MV-4-11 (cell line): ENCODE measurements at places on chromosomes 5 and 9.

DNA sequence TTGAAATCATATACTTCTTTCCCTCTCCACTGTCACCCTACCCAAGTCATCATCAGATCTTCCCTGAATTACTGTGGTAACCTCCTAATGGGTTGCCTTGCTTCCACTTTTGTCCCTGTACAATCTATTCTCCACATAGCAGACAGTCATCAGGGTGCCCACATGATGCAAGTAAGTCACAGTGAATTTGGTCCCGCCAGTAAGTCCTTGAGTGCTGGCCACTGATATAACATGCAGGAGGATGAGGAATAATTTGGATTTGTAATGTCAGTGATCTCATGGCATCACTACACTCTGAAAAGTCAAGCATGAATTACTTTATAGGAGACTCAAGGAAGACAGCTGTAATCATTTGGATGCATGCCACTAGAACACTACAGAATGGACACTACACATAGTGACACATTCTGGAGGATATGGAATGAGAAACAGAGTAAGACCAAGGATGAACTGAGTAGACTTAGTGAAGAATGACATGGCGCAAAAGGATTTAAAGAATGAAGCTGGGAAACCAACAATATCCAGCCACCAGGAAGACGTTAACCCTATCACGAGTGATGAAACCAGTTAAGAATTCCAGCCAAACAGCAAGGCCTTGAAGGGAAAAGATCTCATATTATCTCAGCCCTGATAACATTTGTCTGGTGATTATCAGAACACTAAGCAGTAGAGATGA, 28.6 kb downstream of the MARCHF3 start:
- DNase-seq: no peak

DNA sequence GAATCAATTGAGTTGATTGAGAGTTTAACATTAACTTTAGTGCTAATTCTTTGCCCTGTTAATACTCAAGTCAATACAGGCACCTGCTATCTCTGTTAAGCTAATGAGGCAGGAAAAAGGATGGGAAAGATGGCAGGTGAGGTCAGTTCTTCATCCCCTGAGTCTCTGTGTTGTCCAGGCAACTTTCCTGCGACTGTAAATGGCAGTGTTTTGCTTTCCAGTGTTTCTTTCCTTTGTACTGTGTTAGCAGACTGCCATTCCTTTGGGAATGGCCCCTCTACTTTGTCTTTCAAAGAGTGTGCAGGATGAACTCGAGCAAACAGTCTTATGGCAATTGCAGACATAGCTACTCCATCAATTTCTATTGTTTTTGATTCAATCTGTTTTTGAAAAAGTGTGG, 202.2 kb upstream of the VLDLR start:
- DNase-seq: no peak

DNA sequence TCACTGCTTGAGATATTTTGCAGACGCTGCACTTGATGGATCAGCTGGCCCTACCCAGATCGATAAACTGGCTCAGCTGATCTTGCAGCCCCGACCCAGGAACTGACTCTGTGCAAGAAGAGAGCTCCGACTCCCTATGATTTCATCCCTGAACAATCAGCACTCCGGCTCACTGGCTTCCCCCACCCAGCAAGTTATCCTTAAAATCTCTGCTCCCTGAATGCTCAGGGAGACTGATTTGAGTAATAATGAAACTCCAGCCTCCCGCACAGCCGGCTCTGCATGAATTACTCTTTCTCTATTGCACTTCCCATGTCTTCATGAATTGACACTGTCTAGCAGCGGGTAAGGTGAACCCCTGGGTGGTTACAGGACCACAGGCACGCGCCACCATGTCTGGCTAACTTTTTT, 16.9 kb upstream of the NANS start:
- DNase-seq: no peak

GRCh38 chr9:37555786-37556185, 20.4 kb downstream of the FBXO10 start:
- no peak for DNase-seq

- no peak for DNase-seq
Measured at GRCh38 chr5:6080930-6081726, 297.2 kb downstream of the MED10 start.

DNA sequence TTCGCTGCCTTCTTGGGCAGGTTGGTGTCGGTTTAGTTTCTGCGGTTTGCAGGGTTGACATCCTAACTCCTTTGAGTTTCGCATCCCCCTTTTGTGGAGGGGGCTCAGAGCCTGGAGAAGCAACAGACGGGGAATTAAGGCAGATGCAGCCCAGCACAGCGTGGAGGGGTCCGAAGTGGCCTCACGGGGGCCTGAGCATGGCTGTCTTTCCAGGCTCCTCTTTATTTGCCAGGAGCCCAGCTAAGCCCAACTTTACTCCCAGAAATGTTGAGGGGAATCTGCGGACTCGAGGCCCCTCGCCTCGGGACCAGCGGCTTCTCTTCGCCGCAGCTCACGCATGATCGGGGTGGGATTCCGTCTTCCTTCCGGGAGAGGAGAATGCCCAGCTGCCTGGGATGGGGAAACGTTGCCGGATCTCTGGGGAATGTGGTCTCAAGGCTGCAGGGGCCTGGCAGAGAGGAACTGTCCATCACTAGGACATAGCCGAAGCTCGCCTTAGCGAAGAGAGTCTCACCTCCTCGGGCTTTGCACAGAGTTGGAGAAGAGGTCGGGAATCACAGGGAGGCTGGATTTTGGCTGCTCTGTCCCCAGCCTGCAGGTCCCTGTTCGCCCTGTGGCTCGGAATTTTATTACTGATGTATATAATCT, 1.3 kb downstream of the RAI14 start:
- DNase-seq: no peak

DNA sequence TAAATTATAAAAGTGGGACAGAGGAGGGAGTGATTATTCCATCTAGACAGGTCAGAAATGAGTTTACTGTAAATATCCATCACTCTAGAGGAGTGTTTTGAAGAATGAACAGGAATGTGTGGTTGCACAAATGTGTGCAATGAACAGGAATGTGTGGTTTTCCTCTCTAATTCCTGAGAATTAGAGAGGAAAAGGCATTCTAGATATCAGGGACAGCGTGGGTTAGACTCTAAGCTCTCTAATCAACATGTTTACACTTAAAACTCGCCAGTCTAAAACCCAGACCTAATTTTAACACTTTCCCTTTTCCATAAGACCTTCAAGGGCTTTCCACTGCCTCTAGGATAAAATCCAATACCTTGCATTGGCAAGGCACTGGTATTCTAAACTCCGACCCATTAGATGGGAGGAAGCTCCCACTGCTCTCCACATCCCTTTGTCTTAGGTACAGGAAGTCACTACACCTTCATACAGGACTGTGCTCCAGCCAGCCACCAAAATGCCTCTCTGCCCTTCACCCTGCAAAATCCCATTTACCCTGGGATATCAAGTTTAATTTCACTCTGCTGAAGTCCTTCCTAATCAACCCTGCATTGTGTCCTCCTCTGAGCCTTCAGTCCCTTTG, 67.9 kb downstream of the NFIB start:
- DNase-seq: no peak

GRCh38 chr5:156181656-156182055, 145.3 kb upstream of the SGCD start:
- DNase-seq: no peak

GRCh38 chr5:82551192-82551591, 273.0 kb upstream of the RPS23 start:
- DNase-seq: no peak

- DNase-seq: no peak
Measured at GRCh38 chr5:67211926-67212325, 15.3 kb upstream of the CD180 start.

DNA sequence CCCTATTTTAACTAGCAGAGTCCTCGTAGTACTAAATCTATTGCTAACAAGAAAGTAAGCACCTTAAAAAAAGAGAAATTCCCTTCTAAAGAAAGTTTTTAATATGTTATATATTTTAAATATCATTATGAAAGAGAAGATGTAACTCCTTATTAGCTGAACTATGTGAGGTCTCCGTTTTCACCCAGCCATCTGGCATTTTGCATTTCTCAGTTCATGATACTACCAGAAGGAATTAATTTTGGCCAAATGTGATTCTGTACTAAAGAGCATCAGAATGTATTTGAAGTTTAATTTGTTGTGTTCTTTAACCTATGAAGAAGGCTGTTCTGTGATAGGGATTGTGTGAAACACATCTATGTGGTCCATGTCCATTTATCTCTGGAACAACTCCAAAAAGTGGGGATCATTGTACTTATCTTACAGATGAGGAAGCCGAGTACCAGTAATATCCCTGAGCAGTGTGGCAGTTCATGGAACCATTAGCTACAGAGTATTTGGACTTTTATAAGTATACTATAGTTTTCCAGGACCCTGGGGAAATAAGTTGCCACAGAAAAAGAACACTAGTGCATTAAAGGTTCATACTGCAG, 29.8 kb downstream of the TNFAIP8 start:
- no peak for DNase-seq

DNA sequence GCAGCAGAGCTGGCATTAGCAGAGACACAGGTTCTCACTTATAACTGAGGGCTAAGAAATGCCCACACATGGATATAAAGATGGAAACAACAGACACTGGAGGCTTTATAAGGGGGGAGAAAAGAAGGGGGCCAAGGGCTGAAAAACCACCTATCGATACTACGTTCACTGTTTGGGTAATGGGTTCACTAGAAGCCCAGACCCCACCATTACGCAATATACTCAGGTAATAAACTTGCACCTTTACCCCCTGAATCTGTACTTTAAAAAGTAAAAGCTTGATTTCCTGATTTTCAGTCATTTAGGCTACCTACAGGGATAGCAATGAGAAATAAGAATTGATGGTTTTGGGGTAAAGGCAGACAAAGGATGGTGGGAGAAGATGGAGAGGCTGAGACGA, 1.9 kb upstream of the MINAR2 start:
- no peak for DNase-seq

DNA sequence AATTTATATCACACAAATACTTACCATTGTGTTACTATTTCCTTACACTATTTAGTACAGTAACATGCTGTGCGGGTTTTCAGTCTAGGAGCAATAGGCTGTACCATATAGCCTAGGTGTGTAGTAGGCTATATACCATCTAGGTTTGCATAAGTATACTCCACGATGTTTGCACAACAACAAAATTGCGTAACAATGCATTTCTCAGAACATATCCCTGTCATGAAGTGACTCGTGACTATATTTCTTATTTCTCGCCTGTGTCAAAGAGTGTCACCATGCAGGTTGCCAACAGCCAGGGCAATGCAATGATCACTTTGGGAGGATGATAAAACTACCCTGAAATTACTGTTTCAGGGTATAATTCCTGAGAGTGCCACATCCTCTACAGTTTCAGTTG, 65.6 kb upstream of the CD180 start:
- DNase-seq: no peak

DNA sequence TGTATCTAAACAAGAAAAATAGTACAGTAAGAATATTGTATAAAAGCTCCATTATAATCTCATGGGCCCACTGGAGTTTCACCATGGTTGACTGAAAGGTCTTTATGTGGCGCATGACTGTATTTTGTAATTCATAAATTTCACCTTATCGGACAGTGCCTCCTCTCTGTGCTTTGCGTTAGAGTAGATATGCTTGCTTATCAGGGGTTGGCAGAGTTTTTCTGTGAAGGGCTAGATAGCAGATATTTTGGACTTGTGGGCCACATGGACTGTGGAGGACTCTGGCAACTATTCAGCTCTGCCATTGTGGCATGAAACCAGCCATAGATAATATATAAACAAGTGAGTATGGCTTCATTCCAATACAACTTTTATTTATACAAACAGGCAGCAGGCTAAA, 23.2 kb downstream of the GAPVD1 start:
- DNase-seq: no peak

GRCh38 chr9:81584099-81584498, 105.2 kb downstream of the TLE1 start:
- DNase-seq: no peak

- DNase-seq: no peak
Measured at GRCh38 chr5:175749591-175749990, 91.7 kb downstream of the HRH2 start.

- DNase-seq: no peak
Measured at GRCh38 chr9:97556721-97557605, 55.5 kb downstream of the TMOD1 start.

GRCh38 chr5:468401-468800, 25.4 kb downstream of the EXOC3 start:
- no peak for DNase-seq

DNA sequence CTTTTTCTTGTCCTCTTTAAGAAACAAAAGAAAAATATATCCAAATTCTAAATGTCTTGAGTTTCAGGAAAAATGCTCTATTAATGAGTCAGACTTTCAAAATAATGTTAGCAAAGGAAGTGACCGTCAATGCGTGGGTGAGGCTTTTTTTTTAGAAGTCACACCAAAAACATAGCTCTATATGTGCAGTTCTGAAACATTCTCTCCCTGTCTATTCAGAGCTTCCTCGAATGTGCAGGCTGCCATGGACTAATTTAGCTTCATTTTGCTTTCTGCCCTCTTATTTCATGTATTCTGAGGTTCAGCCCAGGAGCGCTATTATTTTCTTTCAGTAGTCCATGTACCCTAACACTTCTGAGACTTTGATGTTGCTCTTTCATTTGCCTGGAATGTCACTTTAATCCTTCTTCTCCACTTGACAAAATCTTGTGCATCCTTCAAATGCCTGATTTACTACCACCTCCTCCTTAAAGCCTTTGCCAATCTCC, 72.5 kb upstream of the RASA1 start:
- peak; percentile 22 for DNase-seq

- DNase-seq: no peak
Measured at GRCh38 chr5:126359884-126360283, 63.3 kb upstream of the GRAMD2B start.

DNA sequence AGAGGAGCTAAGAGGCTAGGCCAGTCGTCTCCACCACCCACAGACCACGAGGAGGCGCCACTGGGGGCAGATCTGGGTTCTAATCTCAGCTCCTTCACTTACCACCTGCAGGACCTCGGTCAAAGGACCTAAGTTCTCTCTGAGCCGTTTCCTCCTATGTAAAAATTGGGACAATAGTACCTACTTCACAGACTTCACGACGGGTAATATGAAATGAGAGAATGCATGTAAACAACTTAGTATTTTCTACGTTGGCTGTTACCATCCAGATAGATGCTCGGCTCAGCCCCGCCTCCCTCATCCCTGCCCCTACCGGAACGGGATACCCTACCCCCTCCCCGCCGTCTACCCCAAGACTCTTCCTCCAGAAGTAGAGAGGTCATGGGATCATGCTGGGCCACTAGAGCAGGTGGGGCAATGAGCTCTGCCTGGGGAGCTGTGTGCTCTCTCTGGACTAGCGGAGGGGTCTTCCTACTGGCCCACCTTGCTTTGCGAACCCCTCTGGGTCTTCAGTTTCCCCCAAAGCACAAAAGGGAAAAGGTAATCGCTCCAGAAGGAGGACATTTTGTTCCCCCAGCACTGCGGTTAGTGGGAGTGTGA, 541 bp downstream of the GNPDA1 start:
- DNase-seq: peak; percentile 24

GRCh38 chr9:82930116-82930515, 132.8 kb downstream of the RASEF start:
- DNase-seq: no peak

GRCh38 chr5:116527582-116527981, 47.0 kb downstream of the SEMA6A start:
- DNase-seq: no peak
